ENCODE measurements at places on chromosomes 6 and 20. TPM values are rescaled to one million over a fixed set of nuclear protein-coding genes. Genes with fewer than 3 reads are reported as not detected.

The EEF1A2 gene
- not detected for total RNA-seq

DNA sequence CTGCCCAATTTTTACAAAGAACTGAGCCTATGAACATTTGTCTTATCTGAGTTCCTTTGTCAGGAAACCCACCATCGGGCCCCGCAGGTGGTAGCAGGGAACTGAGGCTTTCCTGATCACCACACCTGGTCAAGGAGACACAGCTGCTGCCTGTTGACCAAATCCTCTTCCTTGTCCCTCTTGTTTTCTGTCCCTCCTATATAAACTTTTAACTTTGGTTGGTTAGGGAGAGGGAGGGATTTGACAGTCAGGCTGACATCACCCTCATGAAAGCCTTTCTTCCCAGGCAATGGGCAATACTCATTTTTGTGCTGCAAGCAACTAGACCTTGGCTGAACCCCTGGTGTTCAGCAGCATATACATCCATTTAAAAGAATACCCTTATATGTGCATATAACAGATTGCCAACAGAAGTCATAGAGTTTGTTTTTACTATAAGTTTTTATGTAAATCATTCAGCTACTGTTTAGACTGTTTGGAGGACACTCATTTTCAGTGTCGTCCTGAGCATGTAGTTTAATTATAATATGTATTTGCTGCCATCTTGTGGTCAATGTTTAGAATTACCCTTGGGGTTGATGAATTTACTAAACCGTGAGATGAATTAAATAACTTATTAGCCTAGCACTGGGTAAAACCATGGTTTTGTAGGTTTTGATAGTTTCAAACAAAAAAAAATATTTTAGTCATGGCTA, 17.0 kb downstream of the CRISP1 start:
- DNase-seq = no peak

GRCh38 chr6:90216072-90216977, 80.3 kb downstream of the BACH2 start:
- peak; percentile 26 for DNase-seq

GRCh38 chr6:132268209-132268608, 133.1 kb downstream of the MOXD1 start:
- DNase-seq = no peak

- DNase-seq = no peak
These were observed 11.1 kb downstream of the MTHFD1L start for GRCh38 chr6:150876598-150876997.

DNA sequence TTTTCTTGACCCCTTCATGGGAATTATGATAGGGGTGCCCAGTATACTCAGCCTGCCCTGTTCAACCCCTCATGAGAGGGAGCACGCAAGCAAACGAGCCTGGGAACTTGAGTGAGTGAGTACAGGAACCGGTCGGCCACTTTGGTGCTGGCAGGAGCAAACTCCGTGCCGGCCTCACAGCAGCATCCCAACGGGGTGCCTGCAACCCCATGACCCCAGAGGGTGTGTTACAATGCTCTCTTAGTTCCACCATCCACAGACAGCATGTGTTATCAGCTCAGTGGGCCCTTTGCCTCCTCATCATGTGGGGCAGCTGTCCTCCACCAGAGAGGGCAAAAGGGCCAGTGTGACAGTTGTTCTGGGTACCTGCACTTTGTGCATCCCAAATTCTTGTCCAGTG, 289.8 kb downstream of the FRK start:
- DNase-seq = no peak

- no peak for DNase-seq
These were observed 78.7 kb upstream of the PHACTR3 start for GRCh38 chr20:59525500-59526241.

DNA sequence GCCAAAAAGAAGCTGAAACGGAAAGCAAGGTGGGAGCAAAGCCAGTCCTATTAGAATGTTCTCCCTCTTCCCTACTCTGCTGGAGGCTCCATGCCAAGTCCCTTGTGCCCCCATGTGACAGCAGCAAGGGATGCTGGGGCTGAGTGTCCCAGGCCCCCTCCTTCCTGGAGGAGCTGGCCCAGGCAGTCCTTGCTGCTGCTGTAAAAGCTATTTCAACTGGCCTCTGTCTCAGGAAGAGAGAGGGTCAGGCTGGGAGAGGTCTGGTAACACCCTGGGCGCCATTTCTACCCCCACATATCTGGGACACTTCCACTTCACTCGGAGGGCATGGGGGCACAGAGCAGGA, 25.0 kb downstream of the TTBK1 start:
- no peak for DNase-seq

All from CD8-positive, alpha-beta memory T cell (primary cell).